ENCODE measurements at places on chromosomes 2 and 18.

- peak; percentile 61 for DNase-seq
These were observed 24.6 kb downstream of the INSIG2 start for GRCh38 chr2:118112771-118113334.

DNA sequence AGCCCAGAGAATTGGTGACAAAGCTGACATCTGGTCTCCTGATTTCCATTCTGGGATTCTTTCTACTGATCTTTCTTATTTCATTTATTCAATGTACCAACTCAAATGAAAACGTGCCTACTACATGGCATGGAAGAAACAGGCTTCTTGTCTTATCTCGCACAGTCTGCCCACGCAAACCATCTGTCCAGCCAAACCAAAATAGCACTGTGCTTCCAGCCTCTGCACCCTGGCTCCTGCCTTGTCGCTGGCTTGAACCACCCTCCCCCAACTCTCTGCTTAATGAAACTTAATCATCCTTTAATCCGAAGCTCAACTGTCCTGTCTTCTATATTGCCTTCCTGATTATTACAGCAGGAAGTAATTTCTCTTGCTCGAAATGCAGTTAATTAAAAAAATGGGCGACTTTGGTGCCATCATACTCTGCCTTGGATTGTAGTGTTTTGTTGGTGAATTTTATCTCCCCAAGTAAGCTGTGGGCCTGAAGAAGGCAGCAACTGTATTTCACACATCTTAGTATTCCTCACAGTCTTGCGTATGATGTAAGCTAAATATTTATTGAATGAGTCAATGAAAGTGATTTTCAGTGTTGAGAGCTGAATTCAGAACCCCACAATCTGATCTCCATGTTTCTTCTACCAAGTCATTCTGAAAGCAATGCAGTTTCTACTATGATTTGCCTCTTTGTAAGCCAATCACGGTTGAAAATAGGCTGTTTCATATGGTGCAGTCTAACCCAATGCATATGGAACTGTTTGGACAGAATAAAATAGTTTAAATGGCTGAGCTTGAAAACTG lies 190.8 kb downstream of the TMEM247 start:
- DNase-seq, result no peak

DNA sequence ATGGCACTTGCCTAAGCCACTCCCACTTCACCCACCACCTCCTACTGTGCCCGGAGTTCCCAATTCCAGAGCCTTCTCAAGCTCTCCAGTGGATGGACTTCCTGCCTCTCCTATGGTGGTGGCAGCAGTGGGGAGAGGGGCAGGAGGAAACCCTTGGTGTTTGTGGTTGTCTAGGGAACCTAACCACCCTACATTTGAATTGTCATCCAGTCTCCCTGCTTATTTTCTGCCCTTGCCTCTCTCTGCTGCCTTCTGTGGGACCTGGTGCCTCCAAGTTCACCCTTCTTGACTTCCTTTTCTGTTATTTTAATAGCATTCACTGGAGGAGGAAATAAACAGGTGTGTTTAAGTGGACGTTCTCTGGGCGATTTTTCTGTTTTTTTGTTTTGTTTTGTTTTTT lies 50.0 kb upstream of the HPCAL1 start:
- DNase-seq, result no peak

DNA sequence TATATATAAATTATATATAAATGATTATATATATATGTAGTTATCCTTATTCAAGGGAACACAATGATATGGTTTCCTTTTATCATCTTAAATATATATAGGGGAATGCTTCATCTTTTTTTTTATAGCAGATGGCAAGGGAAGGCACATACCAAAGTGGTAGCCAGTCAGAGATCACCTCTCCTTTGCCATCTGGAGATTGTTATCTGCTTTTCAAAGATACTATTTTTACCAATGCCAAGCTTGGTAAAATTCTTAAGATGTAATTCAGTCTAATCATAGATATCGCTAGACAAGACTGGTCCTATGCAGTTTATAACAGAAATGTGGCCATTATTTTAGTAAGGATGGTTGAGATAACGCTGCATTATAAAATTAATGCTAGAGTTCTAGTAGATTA lies 64.7 kb upstream of the DSEL start:
- DNase-seq, result no peak

DNA sequence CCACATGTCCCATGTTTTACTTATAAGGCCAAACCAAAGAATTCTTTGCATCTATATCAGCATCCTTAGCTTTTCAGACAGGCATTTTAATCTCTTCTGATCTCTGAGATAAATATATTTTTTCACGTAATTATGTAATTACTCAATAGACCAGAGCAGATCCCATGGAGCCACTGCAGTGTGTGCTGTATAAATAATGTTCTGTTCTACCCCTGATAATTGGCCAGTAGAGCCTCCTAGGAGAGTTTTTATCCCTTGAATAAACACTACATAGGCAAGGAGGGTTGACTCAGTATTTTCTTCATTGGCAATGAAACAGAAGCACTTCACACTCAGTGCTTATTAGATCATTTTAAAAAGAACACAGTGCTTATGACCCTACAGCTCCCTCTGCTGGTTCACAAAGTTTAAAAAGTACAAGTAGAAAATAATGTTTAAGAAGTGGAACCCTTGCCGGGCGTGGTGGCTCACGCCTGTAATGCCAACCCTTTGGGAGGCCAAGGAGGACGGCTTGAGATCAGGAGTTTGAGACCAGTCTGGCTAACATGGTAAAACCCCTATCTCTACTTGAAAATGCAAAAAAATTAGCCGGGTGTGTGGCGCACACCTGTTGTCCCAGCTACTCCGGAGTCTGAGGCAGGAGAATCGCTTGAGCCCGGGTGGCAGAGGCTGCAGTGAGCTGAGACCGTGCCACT lies 91.9 kb downstream of the PPP1R1C start:
- peak; percentile 98 for DNase-seq

GRCh38 chr18:22141211-22141610 lies 28.2 kb upstream of the GATA6 start:
- DNase-seq, result no peak

DNA sequence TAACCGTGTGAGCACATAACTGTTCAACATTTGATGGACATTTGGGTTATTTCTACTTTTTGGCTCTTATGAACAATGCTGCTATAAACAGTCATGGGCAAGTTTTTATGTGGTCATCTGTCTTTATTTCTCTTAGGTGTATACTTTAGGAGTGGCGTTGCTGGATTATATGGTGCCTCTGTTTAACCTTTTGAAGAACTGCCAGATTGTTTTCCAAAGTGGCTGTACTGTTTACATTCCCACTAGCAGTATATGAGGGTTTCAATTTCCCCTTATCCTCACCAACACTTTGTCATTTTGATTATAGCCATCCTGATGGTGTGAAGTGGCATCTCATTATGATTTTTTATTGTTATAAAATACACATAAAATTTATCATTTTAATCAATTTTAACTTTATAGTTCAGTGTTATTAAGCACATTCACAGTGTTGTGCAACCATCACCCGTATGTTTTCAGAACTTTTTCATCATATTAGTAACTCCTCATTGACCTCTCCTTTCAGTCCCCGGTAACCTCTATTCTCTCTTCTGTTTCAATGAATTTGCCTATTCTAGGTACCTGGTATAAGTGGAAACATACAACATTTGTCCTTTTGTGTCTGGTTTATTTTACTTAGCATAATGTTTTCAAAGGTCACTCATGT lies 55.4 kb downstream of the EML4 start:
- DNase-seq, result peak; percentile 35

DNA sequence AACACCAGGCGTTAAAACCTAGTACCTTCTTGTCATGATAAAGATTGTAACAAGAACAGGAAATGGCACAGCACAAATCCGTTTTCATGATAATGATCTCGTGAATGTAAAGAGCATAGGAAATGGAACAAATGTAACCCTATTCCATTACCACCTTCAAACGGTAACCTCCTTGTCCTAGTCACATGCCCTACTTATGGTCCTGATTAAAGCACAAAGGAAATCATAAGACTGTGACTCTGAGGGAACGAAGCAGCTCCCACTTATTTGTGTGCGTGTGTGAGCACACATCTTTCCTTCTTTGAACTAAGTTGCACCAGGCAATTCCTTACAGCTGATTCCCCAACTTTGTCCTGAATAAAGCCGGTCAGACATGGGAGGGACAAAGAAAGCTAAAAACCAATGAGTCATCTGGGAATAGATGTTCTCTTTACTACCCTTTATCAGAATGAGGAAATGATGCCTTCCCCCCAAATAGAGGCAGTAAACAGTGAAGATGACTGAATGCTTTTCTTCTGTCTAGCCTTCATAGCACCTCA lies 192.6 kb downstream of the IKZF2 start:
- no peak for DNase-seq

DNA sequence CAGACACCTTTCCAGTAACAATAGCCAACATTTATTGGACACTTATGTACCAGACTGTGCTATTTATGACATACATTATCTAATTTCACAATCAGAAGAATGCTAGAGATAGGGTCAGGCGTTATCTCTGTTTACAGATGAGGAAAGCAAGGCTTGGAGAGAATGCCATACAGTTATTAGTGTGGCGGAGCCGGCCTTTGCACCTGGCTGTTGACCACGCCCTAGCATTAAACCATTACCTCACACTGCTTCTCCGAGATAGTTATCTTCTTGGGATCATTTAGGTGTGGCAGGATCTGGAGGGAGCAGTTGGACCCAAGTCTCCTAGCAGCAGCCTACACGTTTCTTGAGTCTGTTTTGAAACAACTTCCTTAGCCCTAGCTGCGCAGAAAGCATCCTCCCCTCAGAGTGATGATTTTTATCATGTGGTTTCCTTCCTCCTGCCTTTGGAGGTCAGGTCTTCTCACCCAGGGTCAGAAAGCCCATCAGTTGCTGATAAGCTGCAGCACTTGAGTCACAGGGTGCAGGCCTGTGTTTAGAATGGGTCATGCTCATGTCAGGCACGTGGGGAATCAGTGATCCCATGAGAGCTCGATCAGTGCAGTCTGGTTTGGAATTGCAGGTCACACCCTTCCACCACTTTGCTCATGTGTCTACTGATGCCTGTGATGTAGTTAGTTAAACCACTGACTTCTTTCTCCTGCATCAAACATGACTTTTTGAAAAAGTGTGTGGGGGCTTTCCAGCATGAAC lies 118.2 kb downstream of the SPTBN1 start:
- DNase-seq, result peak; percentile 53

DNA sequence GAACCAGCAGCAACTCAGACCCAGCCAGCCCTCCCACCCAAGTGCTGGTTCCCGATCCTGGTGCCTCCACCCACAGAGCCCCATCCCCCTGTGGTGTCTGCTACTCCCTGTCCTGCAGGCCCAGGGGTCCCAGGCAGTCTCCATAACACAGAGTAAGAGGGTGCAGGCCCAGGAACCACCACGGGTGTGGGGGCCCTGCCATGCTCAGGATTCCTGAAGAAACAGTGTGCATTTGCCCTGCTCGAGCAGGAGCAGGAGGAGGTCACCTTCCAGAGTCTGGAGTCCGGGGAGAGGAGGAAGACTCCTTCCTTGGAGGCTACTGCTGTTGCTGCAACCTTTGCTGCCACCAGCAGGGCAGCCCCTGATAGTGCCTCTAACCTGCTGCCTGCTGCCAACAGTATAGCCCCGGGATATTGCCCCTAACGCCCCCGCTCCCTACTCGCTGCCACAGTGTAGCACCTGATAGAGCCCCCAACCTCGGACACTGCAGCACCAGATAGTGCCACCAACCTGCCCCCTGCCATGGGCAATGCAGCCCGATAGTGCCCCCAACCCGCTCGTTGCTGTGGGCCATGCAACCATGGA lies 46.8 kb upstream of the ANKRD62 start:
- no peak for DNase-seq

- no peak for DNase-seq
These were observed 31.4 kb downstream of the KCNIP3 start for GRCh38 chr2:95328358-95329125.

- DNase-seq, result no peak
These were observed 284.0 kb upstream of the GCFC2 start for GRCh38 chr2:75994759-75995158.

- no peak for DNase-seq
These were observed 145.0 kb downstream of the TTC27 start for GRCh38 chr2:32772638-32773447.

DNA sequence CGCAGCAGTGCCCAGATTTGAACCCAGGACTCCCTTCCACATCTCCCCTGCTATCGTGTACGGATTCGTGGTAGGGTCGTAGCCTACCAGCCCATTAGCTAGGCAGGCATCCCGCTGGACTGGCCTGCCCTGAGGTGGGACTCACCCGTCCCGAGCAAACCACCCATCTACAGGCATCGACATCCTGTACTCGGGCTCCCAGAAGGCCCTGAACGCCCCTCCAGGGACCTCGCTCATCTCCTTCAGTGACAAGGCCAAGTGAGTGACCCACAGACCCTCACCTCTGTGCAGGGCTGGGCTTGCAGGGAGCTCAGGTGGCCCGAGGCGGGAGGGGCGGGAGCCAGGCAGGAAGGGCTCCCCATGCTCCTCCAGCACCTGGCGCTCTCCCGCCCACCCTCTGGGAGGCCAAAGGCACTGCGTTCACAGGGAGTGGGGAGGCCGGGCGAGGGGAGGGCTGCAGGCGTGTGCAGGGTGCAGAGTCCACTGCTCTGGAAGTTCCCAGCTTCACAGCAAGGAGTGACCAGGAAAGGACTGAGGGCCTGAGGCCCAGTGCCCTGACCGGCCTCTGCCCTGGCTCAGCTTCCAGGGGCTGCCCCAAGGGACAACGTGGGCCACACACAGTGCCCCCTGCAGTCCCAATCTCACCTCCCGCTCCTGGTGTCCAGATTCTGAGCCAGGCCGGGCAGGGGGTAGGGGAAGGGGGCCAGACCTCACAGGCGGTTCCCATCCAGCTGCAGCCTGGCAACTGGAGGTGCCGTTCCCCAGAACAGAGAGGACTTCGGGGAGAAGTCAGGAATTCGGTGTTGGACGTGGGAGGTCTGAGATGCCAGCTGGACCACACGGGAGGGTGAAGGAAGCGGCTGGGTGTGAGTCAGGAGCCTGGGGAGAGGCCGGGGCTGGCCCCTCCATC lies 5.4 kb downstream of the AGXT start:
- DNase-seq, result no peak

GRCh38 chr2:135951041-135951583 lies 34.3 kb downstream of the DARS1 start:
- DNase-seq, result no peak

DNA sequence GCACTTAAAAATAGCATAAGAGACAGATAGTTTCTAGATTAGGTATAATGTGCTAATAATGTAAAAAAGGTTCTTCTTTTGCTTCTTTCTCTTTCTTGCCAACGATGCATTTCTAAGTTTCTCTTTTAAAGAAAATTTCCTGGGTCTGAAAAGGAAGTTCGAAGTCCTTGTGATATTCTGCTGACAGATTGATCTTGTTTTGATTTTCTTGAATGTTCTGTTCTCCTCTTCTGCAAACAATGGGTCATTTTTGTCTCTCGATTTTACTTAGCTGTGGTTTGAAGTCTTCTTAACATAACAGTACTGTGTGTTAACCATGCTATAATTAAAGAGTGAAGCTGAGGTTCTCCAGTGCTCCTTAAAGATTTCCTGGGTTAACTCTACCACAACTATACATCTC lies 61.1 kb upstream of the ACYP2 start:
- DNase-seq, result no peak

DNA sequence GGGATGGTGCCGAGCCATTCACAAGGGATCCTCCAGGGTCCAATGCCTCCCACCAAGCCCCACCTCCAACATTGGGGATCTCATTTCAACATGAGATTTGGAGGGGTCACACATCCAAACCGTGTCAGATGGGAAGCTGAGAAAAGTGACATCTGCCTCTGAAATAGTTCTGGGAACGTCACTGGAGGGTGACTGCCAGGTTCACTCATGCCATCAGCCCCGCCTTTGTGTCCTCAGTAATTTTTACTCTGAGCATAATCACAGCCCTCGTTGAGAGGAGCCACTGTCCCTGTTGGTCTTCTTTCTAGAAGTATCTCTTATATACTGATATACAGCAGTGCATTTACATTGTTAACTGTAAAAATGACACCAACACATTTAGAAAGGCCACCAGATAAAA lies 67.4 kb downstream of the KLHL29 start:
- no peak for DNase-seq

GRCh38 chr2:197242719-197243118 lies 67.9 kb downstream of the ANKRD44 start:
- DNase-seq, result no peak

All from LNCaP clone FGC (cell line).